ENCODE measurements at places on chromosomes 1 and 21.

- no peak for DNase-seq
Measured at GRCh38 chr1:174768516-174768915, 231.2 kb upstream of the CACYBP start.

DNA sequence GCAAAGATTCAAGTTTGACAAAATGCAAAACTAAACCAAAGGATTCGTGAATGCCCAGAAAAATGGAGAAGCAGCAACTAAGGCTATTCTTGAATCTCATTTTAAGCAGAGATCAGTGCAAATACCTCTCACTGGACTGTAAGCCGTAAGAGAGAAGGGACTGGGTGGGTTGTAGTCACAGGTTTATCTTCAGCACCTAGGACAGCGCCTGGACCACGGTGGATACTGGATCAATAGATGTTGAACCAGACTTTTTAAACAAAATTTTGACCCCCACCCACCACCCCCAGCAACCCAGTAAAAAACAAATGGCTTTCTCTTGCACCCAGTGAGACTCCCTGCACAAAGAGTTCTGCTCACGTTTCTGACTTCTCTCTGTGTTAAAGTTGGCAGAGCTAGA is 347.1 kb downstream of the AJAP1 start:
- DNase-seq = no peak

DNA sequence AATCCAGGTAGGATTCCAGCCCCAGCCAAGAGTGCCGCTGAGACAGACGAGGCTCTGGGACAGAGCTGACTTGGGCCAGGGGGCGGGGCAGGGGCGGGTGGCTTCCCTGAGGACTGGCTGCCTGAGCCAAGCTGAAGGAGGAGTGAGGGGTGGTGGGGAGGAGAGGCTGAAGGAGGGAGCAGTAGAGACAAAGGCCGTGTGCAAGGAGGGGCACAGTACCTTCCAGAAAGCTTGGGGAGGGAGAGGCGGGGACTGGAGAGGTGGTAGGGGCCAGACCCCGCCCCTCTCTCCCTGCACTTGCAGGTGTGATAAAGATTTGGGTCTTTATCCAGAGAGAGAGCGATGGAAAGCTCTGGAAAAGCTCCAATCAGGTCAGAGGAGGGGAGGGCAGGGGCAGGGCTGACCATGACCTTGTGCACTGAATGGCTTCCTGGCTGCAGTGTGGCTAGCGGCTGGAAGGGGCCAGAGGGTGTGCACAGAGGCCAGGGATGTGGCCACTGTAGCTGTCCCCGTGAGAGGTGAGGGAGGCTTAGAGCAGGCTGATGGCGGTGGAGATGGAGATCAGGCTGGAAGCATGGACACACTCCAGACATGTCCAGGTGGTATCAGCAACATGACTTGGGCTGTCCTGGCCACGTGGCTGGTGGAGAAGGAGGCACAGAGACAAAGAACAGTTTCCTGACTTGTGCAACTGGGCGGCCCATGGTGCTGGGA is 6.7 kb upstream of the EPHA8 start:
- no peak for DNase-seq

GRCh38 chr21:16377120-16377658 is 647.4 kb downstream of the USP25 start:
- no peak for DNase-seq

DNA sequence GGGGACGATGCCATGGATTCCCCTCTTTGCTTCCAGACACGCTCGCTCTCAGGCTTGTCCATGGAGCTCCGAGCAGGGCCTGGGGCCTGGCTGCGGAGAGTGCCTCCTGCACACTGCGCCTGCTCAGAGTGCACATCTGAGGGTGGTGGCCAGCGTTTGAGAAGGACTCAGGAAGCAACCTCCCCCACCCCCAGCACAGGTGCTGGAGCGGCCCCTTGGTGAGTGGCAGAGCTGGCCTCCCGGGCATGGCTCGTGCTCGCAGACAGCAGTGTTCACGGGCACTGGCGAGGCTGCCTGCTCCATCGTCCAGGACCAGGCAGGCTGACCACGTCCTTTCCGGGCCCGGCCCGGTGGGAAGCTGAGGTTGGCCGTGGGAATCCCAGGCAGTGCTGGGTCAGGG is 2.8 kb downstream of the SPATC1L start:
- no peak for DNase-seq

DNA sequence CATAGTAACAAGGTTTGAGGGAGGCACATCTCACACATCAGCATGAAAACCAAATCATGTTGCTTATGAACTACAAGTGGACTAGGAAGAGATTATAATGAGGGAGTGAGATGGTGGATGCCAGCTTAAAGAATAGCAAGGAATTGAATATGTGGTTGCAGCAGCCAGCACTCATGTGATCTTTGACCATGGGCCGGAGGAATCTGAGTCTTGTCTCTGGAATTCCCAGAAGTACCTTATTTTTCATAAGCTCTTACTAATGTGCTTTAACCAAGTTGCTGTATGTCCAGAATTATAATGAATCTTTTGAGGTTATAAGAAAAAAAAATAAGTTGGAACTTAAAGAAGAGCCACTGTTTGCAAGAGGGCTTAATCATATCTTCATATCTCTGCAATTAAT is 97.0 kb downstream of the DISP1 start:
- DNase-seq = no peak

DNA sequence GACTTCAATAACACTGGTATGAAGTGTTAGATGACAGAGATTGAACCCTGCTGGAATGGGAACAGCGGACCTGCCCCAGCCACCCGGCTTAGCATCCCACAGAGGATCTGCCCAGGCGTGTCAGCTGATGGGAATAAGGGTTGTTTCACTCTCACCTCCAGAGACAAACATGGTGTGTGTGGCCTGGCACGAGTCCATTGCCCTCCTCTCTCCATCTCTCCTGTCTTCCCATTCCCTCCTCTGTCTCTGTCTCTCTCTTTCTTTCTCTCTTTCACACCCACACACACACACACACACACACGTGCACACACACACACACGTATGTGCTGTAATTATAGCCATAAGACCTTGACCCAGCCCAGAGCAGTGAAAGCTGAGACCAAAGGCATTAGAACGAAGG is 200.2 kb downstream of the HIVEP3 start:
- DNase-seq = no peak

GRCh38 chr1:147238053-147238902 is 4.2 kb upstream of the CHD1L start:
- DNase-seq = no peak

DNA sequence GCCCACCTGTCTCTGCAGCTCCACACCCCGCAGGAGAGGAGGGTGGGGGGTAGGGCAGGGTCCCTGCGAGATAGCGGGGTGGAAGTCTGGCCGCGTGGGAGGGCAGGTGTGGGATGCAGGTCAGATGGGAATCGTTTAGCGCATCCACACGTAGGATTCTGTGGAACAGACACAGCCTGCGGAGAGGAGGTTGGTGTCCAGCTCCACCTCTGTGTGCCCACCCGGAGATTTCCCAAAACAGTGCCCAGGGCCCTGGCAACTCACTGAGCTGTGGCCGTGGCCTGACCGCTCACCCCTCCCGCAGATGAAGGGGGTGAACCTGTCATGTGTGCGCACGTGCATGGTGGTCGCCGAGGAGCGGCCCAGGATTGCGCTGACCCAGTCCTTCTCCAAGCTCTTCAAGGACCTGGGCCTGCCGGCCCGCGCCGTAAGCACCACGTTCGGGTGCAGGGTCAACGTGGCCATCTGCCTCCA is 46.9 kb downstream of the S100B start:
- no peak for DNase-seq

DNA sequence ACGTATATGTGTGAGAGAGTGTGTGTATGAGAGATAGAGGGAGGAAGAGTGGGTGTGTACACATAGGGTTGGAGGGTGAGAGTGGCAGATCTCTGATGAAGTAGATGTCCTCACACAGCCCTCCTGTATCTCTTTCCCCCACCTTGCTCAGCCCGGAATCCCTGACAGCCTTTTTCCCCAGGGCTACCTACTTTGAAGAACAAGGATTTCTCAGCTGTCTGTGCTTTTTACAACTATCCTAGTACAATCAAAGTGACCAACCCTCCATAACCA is 29.1 kb upstream of the CADM3 start:
- no peak for DNase-seq

DNA sequence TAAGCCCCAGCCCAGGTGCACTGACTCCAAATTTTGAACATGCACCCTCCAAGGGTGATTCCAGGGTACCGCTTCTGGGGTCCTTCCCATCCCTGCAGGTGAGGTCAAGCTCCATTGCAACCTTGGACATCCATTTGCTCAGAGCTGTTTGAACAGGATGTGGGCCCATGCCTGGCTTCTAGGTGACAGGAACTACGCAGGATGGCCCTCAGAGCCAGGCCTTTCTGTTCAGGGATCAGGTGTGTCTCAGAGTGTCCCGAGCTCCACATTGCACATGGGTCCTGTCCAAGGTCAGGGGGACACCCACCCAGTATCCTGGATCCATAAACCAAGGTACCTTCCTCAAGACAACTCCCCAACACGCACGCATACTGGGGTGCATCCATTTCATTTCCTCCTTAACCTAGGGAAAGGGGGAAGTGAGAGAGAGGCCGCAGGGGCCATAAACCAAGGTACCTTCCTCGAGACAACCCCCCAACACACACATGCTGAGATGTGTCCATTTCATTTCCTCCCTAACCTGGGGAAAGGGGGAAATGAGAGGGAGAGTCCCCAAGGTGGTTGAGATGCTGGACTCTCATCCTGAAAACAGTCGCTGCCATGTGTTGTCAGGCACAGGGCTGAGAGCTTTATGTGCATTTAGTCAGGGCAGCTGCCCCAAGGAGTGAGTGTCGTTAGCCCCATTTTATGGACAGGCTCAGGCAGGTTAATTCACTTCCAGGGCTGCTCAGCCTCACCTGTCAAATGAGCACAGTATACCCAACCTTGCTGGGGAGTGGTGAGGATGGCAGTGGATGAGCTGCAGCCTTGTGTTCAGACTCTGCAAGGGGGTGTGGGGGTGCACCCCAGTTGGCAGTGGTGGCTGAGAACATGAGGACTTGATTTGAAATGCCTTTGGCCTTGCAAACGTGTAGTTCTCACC is 2.1 kb downstream of the SLC66A1 start:
- no peak for DNase-seq

GRCh38 chr1:93219443-93219842 is 38.9 kb downstream of the CCDC18 start:
- no peak for DNase-seq

GRCh38 chr21:46150491-46151121 is 4.8 kb downstream of the FTCD start:
- no peak for DNase-seq

- no peak for DNase-seq
Measured at GRCh38 chr1:14739082-14739832, 140.8 kb downstream of the KAZN start.

- DNase-seq = no peak
Measured at GRCh38 chr21:27206368-27206982, 239.6 kb upstream of the ADAMTS5 start.

- no peak for DNase-seq
Measured at GRCh38 chr1:210715072-210715471, 386.4 kb downstream of the HHAT start.

DNA sequence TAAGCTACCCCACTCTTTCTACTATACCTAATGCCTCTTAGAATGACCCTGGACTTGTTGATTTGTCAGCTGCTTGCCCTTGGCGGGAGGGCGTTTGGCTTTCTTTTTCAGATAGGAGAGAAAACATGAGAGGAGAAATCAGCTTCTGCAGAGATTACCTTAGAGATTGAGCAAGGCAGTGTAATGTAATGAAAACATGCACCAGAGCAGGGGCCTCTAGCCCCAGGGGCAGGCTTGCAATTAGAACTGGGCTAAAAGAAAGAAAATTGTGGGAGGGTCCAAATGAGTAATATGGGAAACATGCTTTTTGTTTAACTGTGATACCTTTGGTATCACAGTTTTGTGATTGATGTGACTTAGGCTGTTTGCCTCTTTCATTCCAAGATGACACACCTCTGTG is 89.7 kb downstream of the PBX1 start:
- DNase-seq = no peak

DNA sequence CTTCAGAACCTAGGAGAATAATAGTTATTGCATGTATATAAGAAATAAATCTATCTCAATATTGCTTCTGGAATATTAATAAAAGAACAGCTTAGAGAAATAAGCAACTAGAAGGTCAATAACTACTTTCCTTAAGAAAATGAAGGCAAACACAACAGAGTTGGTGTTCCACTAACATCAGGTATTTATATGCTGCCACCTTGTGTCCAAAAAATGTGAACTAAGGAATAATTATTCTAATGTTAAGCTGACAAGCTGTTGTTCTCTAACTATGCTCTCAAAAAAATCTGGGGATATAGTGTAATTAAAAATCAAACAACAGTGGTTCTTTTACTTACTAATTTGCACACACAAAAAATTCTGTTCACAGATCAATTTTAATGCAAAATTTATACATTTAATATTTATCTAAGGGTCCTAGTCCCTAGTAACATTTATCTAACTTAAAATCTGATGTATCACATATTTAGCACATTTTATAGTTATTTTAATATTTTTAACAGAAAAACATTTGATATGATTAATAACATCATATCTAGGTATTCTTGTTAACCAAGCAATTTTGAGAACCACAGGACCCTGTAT is 39.6 kb downstream of the UCHL5 start:
- DNase-seq = no peak

- no peak for DNase-seq
Measured at GRCh38 chr1:119364640-119365039, 3.9 kb upstream of the HAO2 start.

GRCh38 chr1:91787919-91788318 is 98.0 kb downstream of the TGFBR3 start:
- DNase-seq = no peak

GRCh38 chr1:162328512-162328911 is 48.1 kb downstream of the SPATA46 start:
- DNase-seq = no peak

- no peak for DNase-seq
Measured at GRCh38 chr21:16979574-16979973, 533.3 kb upstream of the CXADR start.

GRCh38 chr1:186454981-186455380 is 5.9 kb downstream of the PDC start:
- no peak for DNase-seq

GRCh38 chr1:33039840-33040239 is 3.2 kb upstream of the AK2 start:
- DNase-seq = no peak

DNA sequence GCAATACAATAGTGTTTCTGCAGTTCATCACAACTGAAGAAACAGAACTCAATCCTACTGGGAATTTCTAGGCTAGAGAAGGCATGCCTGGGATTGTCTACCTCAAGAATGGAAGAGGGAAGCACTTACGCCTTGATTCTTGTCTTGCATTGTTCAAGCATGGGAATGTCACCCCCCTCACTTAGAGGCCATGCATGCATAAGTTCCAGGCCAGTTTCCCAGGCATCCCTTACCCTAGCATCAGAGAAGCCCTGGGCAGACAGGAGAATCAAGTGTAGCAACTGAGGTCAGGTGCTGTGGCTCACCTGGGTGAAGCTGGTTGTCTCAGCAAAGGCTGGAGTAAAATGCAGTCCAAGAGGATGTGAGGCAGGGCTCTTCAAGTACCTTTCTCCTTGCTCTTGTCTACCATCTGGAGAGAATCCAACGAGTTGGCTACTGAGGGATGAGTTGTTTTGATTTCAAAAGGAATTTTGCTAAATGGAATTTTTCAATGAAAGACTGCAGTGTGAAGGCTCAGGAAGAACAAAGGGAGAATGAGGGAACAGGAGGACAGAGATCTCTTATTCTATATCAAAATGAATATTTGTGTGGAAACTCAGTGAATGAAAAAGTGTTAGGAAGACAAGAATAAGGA is 174.3 kb downstream of the NEK7 start:
- no peak for DNase-seq

- no peak for DNase-seq
Measured at GRCh38 chr21:21196087-21196486, 197.9 kb downstream of the NCAM2 start.

Measured in esophagus squamous epithelium (tissue), 5 donors.